ENCODE measurements at places on chromosomes 1 and 21. TPM values are rescaled to one million over a fixed set of nuclear protein-coding genes. Genes with fewer than 3 reads are reported as not detected.

DNA sequence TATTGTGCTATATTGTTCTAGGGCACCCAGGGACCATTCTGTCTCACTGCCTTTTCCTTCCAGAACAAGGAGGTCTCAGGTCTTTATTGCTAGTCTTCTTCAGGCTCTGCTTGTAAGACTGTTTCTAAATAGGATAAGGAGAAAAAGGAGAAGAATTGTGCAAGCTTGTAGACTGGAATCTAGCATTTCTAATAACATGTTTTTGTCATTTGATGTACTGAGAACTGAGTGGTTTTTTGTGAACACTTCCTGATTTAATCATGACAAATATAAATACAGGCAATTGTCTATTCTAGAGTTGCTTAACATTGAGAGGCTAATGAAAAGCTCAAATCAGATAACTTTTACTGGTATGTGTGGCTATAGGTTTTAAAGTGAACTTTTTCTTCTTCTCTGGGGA lies 77.6 kb downstream of the CLIC4 start:
- DNase-seq: no peak

GRCh38 chr1:242245255-242245654 lies 246.4 kb upstream of the MAP1LC3C start:
- DNase-seq: no peak

DNA sequence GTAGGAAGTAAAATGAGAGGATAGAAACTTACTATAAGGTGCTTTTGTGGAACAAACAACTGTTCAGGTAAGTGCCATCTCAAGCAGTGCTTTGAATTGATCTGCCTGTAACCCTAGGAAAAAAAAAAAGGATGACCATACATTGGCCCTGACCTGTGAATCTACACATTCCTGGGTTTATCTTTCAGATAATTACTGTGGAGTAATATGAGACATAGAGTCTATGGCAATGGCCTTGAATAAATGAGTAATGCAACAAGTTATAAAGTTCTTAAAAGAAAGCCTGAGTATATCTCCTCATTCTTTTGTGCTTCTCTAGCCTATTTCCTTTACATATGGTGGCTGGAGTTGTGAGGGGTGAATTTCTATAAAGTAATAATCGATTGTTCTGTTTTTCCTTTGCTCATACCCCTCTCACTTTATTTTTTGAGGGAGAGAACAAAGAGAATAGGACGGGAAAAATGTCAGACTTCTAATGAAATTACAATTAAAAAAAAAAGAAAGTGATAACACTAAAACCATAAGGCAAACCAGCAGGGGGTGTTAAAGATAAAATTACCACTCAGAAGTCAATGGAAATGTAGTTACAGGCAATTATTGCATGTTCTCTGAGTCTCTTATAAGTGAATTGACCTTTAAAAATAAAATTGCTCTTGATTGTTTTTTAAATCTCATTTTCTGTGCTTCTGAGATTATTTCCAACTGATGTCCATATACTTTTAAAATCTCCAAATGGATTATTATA lies 12.4 kb upstream of the ATP1A1 start:
- DNase-seq: peak; percentile 48

DNA sequence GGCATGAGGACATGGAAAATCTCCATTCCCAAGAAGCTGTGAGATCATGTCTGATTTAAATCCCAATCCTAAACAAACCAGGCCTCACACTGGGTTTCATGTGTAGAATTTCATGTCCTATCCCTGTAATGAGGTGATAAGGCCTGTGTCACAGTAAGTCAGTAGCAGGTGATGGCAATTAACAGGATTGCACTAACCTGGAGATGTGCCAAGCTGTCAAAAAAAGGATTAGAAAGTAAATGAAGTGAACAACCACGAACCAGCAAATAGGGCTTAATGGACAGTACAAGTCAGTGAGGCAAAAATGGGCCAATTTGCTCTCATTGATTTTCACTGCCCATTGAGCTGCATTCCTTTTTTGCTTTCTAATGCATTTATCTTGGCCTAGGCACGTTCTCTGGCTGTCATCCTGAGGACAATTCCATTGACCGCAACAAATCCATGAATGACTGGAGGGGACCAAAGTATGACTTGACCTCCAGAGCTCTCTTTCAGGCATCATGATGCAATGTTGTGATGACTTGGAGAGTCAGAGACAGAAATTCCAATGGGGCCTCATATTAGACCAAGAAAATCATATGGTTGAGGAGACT lies 673.6 kb upstream of the ADGRL2 start:
- no peak for DNase-seq

- no peak for DNase-seq
These were observed 16.1 kb downstream of the UTP11 start for GRCh38 chr1:38028671-38029070.

DNA sequence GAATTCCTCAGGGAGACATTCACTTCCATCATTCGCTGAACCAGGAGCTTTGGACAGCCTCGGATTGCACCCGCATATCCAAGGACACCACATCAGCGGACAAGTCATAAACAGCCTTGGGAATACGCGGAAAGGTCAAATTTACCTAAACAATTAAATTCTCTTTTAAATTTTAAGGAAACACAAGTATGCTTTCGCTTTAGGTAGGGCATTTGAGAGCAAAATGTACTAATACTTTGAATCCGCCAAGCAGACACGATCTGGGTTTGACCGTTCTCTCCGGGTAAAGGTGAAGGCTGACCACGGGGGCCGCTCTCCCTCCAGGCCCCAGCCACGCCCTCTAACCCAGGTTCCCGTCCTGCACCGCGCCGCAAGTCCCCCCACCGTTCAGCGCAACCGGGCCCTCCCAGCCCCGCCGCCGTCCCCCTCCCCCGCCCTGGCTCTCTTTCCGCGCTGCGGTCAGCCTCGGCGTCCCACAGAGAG lies 479 bp upstream of the ACADM start:
- peak; percentile 79 for DNase-seq

DNA sequence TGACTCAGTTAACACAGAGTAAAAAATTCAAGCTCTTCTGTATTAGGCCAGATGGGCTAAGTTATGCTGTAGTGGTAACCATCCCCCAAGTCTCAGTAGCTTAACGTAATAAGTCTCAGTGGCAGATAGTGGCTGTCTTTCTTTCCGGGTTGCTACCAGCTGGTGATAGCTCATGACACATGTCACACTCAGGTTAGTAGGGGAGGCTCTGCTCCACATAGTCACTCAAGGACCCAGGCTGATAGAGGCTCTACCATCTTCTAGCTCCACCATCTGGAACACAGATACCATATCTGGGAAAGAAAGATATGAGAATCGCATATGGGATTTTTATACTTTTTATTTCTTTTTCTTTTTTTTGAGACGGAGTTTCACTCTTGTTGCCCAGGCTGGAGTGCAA lies 16.2 kb upstream of the MEF2D start:
- DNase-seq: no peak

- no peak for DNase-seq
These were observed 390.1 kb downstream of the PCP4 start for GRCh38 chr21:40257342-40257741.

DNA sequence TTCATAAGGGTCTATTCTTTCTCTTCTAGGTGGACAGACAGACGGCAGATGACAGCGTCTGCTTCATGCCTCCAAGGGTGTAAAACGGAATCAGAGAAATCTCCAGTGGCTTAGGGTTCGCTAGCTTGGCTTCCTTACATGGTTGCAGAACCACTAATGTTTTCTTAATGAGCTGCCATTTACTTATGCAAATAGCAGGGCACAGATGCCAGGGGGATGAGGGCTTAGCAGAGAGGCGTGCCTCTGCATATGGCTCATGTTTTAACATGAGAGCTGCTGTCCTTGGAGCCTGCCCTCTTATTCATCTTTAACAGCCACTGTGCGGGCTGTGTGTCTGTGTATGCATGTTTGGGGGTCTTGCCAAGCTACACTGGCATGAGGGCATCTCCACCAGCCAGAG lies 119.6 kb downstream of the IER5 start:
- no peak for DNase-seq

DNA sequence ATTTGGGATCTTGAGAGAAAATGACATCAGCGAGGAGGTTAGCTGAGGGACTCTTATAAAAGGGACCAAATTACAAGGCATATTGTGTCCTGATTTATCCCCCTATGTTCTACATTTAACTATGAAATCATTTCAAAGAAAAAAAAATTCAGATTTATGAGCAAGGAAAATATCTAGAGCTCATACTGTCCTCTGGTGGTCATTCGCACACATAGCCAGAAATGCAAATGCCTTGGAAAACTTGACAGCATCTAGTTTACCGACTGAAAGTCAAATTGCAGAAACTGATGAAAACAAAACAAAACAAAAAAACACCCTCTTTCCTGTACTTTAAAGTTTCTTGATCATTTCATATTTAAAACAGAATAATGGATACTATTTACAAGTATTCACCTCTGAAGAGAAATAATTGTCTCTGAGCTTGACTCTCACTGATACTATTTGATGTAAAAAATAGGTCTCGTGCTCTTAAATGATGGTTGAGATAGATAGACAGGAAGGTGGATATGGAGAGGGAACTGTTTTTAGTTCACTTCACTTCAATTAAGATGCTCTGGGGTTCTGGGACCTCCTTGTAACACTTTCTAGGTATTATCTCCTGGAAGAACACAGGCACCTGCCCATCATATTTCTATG lies 253.8 kb downstream of the PCP4 start:
- peak; percentile 9 for DNase-seq

SPATA21 gene
- not detected for total RNA-seq
